ENCODE measurements at places on chromosomes 12 and 14.
A peak's percentile ranks its signal among the peaks of the same experiment; 100 is the strongest.

GRCh38 chr12:52741375-52742195 is 35.6 kb downstream of the KRT76 start:
- DNase-seq, result no peak

DNA sequence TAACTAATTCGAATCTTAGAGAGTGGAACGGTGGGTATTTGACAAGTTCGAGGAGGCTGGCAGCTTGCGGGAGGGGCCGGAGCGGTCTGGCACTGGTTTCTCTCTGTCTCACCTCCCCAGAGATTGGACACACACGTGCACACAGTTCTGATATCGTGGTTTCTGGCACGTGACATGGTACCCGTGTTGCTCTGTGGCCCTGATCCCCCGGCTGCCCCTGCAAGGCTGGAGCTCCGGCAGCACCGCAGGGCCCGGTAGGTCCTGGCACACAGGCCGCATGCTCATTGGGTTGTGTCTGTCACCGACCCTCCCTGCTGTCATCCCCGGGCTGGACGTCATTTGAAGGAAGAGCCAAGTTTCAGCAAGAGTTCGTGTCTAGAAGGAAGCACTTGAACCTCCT is 82.7 kb downstream of the PPP2R5C start:
- no peak for DNase-seq

DNA sequence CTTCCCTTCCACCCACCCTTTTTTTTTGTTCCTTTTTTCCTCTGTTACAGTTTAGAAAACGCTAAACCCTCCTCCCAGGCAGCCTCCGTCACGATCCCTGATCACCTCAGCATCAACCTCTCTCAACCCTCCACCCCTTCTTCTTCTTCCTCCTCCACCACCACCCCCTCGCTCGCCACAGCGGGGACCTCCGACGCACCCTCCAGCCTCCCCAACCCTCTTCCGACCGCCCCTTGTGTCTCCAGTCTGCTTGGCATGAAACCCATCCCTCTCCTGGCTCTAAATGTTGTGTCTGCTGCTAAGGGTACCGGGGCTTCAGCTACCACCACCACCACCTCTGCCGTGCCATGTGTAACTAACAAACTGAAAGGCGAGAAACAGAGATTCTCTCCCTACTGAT is 22.9 kb downstream of the PCBP2 start:
- DNase-seq, result no peak

DNA sequence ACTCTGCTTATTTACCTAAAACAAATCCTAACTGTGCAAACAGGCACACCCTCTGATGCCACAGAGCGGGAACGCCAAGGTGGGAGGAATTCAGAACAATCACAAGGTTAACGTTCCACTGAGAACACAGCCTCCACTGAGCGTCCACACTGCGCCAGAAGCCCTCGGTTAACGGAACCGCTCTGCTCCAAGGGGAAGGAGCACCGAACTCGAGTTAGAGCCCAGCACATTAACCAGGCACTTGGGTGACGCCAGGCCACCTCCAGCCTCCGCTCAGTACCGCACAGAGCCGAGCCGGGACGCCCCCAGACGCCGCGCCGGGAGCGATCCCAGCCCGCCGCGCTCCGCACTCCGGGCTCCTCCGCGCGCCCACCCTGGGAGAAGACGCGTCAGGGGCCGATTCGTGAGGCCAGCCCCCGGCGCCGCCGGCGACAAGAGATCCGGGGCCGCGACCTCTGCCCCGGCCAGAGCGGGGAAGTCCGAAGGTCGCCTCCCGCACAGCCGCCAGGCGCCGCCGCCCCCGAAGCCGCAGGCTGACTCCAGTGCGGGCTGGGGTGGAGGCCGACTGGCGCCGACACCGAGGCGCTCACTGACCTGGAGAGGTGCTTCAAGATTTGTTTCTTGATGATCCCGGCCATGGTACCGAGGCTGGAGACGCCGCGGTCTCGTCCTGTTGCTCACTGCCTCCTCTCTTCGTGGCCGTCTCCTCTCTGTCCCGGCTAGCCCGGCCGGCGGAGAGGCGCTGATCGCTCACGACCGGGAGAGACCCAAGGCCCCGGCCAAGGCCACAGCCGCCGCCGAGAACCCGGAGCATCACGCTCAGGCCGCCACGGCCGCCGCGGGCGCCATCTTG is 450 bp downstream of the BLTP3B start:
- DNase-seq, result peak; percentile 81

All from NCI-H1105 treated with DMSO at 0.1 percent for 48 hours (cell line).